ENCODE measurements at places on chromosomes 16 and 17.

GRCh38 chr16:2854700-2855309 lies 3.2 kb downstream of the PRSS22 start:
- no peak for DNase-seq

DNA sequence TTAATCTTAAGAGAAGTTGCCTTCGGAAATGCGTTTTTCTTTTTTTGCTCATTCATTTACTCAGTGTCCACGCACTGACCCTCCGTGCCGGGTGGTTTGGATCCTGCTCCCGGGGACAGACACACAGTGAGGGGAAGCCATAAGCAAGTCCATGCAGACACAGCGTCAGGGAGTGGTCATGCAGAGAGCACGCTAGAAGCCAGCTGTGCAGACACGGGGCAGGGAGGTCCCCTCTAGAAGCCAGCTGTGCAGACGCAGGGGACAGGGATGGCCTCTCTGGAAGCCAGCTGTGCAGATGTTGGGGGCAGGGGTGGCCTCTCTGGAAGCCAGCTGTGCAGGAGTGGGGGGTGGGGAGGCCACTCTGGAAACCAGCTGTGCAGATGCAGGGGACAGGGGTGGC lies 4.8 kb downstream of the GAA start:
- DNase-seq = no peak

- no peak for DNase-seq
These were observed 22.7 kb upstream of the CD300E start for GRCh38 chr17:74646231-74646630.

- DNase-seq = no peak
These were observed 532.0 kb downstream of the CDH11 start for GRCh38 chr16:64589836-64590235.

GRCh38 chr17:46147296-46147695 lies 45.9 kb downstream of the KANSL1 start:
- DNase-seq = no peak

- no peak for DNase-seq
These were observed 27.4 kb upstream of the NAGLU start for GRCh38 chr17:42508426-42509165.

DNA sequence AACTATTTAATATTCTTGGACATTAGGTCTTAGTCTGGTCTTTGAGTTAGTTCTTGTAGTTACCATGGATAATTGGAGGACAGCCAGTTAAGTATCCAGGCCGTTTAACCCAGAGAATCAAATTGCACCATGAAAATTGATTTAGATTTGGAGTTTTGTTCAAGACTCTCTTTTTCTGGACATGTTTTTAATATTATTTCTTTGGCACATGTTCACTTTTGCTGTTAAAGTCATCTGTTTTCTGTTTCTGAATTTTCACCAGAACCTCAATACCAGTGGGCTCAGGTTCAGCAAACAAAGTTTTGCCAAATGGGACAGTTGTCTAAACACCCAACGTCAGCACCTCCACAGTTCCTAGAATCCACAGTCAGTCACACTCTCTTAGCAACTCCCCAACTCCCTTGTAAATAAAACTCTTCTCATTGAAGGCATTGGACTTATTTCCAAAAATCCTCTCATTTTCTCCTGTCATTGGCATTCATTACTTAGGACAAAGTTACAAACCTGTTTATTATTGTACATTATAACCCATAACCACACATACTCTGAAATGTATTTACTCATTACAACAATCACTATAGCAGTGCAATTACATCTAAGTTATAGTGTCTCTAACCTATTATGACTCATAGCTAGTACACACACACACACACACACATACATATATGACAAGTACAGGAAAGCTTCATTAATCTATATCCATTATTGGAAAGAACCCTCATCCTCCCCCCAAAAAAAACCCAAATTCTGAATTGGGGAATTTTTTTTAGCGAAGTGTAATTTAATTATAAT lies 33.5 kb upstream of the DNAH9 start:
- no peak for DNase-seq

DNA sequence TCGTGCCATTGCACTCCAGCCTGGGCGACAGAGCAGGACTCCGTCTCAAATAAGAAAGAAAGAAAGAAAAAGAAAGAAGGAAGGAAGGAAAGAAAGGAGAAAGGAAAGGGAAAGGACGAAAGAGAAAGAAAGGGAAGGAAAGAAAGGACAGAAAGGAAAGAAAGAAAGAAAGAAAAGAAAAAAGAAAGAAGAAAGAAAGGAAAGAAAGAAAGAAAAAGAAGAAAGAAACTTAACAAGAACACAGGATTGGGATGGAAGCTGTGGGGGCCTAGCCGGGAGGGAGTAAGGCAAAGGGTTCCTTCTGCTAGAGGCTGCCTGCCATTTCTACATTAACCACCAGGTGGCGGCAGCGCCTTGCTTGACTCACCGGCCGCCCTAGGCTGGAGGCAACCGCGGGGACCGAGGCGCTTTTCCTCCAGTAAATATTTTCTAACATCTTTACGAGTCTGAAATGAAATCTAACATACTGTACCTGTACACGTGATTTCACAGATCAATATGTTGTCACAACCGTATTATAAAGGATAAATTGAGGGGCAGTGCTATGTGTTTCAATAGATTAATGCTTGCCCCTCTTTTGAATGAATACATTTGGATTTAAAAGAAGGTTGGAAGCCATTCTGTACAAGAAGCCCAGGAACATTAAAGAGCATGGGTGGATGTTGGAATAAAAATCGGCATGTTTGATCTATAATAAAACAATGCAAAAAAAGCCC lies 6.1 kb downstream of the GJD3 start:
- DNase-seq = peak; percentile 85

GRCh38 chr17:33924104-33924503 lies 331.0 kb upstream of the CCL2 start:
- no peak for DNase-seq

DNA sequence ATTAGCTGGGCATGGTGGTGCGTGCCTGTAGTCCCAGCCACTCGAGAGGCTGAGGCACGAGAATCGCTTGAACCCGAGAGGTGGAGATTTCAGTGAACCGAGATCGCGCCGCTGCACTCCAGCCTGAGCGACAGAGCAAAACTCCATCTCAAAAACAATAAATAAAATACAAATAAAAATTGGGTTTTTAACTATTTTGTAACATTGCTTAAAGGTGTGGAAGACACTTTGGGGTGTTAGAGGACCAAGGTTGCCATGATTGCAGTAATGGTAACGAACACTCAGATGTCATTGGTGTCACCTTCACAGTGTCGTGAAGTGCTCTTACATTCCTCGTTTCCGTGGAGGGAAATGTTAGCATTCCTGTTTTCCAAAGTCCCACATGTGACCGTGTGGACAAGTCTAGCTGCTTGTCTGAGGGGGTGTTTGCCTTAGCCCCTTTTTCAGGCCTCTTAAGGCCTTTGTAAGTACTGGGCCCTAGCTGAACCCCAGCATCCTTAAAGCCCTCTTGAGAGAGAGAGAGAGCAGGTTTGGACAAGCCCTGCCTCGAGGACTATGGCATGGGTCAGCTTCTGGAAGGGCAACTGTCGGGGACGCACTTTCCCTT lies 8.6 kb downstream of the C16orf96 start:
- DNase-seq = no peak

DNA sequence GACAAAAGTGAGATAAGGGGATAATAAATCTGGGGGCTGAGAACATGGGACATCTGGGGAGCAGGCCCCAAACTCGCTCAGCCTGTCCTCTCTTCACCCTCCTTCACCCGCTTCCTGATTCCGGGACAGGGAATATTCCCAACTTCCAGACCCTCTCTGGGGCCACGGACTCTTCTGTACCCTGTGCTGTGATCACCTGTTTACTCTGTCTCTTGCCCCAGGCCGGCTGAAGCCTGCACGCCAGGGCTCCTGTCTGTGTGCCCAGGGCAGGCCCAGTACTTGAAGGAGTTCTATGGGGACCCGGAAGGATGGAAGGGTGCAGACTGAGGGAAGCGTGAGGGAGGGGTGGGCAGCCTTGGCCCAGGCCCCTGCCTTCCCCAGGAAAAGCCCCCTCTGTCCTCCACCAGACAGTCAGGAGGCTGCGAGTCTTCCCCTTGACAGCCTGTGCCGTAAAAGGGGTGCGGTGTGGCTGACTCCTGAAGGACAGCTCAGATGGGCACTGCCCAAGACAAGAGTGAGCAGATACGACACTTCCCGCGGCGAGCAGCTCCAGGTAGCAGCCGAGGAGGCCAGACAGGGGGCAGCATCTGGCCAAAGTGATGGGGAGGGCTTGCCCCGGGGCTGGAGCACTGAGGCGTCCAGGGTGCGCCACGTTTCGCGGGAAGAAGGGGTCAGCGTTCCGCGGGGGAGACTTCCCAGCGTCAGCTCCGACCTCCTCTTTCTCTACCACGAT lies 1.0 kb upstream of the CCNF start:
- no peak for DNase-seq

GRCh38 chr16:13441675-13442074 lies 478.3 kb upstream of the ERCC4 start:
- no peak for DNase-seq

- no peak for DNase-seq
These were observed 53.7 kb downstream of the PLD6 start for GRCh38 chr17:17152385-17152784.

DNA sequence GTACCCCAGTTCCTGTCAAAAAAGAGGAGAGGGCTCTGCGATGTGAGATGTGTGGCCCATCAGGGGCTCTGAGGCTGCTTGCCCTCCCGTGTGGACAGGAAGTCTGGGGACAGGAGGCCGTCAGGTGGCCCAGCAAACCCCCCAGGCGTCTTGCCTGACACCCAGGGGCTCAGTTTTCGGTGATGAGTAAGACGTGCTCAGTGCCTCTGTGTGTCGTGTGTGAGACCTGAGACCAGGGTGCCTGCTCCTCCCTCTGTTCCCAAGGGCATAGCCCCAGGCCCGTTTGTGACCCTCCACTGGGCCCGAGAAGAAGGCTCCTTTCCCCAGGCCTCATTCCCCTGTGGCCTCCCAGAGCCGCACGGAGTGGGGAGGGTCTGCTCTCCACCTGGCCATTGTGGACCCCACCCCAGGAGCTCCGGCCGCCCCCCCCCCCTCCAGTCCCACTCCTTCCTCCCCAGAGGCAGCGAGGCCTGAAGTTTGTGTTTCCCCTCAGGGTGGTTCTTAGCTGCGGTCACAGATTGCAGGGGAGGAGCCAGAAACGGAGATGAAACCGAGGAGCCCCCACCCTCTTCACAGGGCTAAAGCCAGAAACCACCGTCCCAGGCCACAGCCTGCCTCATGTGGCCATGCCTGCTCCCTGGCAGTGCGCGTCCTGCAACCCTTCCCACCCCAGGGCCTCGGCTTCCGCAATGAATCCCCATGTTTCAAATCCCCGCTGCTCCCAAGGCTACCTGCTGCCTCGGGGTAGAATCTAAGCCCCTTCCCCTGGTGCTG lies 4.9 kb upstream of the ACTG1 start:
- no peak for DNase-seq

DNA sequence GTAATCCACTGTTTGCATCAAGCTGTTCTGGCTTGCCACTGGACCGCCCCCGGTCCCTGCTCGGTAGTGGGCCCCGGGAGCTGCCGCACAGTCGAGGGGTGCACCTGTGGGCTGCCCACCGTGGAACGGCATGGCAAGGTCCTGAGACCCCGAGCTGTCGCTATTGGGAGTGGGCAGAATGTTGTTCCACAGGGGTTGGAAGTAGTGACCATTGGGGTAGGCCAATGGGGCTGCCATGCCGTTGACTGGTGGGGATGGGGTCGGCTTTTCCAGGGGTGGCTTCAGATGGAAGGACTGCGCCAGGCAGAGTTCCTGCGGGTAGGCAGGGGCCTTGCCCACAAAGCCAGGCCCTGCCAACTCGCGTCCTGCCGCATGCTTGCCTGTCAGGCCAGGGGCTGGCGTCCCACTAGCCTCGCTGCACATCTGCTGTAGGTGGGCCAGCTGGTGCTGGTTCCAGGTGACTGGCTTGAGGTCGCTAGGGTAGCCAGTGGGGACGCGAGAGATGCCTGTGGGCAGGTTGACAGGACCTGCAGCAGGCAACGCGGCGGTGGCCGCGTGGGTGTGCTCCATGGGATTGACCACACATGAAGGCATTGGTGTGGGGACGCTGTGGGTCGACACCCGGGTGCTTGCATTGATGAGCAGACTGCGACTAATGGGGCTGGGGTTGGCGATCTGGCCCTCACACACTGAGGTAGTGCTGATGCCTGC lies 14.8 kb downstream of the TRAF4 start:
- DNase-seq = no peak
